Renal pelvis (tissue), 12 donors: ENCODE measurements at places on chromosomes 3 and 15. TPM values are rescaled to one million over a fixed set of nuclear protein-coding genes. Genes with fewer than 3 reads are reported as not detected.

NEK10 gene
- 1.7 TPM for polyA plus RNA-seq

ACSBG1 gene
- 0.54 TPM for polyA plus RNA-seq

IGDCC3 gene
- polyA plus RNA-seq = 9.6 TPM

SLC24A5 gene
- polyA plus RNA-seq = 0.65 TPM

LMCD1 gene
- polyA plus RNA-seq = 31.8 TPM

KBTBD13 gene
- polyA plus RNA-seq = 0.07 TPM

KLHL40 gene
- not detected for polyA plus RNA-seq

AMT gene
- 40.0 TPM for polyA plus RNA-seq

CADPS gene
- polyA plus RNA-seq = 1.4 TPM

TEX55 gene
- not detected for polyA plus RNA-seq

NR2E3 gene
- 1.1 TPM for polyA plus RNA-seq

CACNA2D2 gene
- 17.9 TPM for polyA plus RNA-seq

COPS2 gene
- polyA plus RNA-seq = 94.3 TPM

KCNH8 gene
- 1.5 TPM for polyA plus RNA-seq

SCN11A gene
- 1.6 TPM for polyA plus RNA-seq

CPEB1 gene
- polyA plus RNA-seq = 2.3 TPM

GPR171 gene
- polyA plus RNA-seq = not detected

LMAN1L gene
- not detected for polyA plus RNA-seq

MYO5C gene
- polyA plus RNA-seq = 18.9 TPM

ADAMTS9 gene
- polyA plus RNA-seq = 166 TPM

RAP2B gene
- polyA plus RNA-seq = 7.1 TPM

BCL2A1 gene
- polyA plus RNA-seq = not detected

ZNF148 gene
- 43.5 TPM for polyA plus RNA-seq

ZNF770 gene
- polyA plus RNA-seq = 67.6 TPM

ARPC4 gene
- 140 TPM for polyA plus RNA-seq

HESX1 gene
- polyA plus RNA-seq = 2.6 TPM

TGM4 gene
- 0.05 TPM for polyA plus RNA-seq

MSL2 gene
- 44.8 TPM for polyA plus RNA-seq

GRK7 gene
- 0.10 TPM for polyA plus RNA-seq

PPM1L gene
- polyA plus RNA-seq = 7.6 TPM

CDHR4 gene
- not detected for polyA plus RNA-seq

CRYGS gene
- polyA plus RNA-seq = 10.1 TPM

TNNC1 gene
- polyA plus RNA-seq = 7.0 TPM

NDUFB5 gene
- polyA plus RNA-seq = 175 TPM

FSTL1 gene
- 549 TPM for polyA plus RNA-seq

DPP8 gene
- 33.7 TPM for polyA plus RNA-seq

AMOTL2 gene
- polyA plus RNA-seq = 85.5 TPM

TLE3 gene
- polyA plus RNA-seq = 44.6 TPM

NCEH1 gene
- polyA plus RNA-seq = 4.5 TPM

HRH1 gene
- polyA plus RNA-seq = 2.2 TPM

IL17RD gene
- polyA plus RNA-seq = 53.1 TPM

PRC1 gene
- 77.9 TPM for polyA plus RNA-seq

LTF gene
- 3.6 TPM for polyA plus RNA-seq

GOLGA6B gene
- polyA plus RNA-seq = 0.17 TPM

SYNPR gene
- polyA plus RNA-seq = not detected

COL8A1 gene
- polyA plus RNA-seq = 6.0 TPM
